ENCODE measurements at places on chromosomes 4 and X.
A peak's percentile ranks its signal among the peaks of the same experiment; 100 is the strongest.

DNA sequence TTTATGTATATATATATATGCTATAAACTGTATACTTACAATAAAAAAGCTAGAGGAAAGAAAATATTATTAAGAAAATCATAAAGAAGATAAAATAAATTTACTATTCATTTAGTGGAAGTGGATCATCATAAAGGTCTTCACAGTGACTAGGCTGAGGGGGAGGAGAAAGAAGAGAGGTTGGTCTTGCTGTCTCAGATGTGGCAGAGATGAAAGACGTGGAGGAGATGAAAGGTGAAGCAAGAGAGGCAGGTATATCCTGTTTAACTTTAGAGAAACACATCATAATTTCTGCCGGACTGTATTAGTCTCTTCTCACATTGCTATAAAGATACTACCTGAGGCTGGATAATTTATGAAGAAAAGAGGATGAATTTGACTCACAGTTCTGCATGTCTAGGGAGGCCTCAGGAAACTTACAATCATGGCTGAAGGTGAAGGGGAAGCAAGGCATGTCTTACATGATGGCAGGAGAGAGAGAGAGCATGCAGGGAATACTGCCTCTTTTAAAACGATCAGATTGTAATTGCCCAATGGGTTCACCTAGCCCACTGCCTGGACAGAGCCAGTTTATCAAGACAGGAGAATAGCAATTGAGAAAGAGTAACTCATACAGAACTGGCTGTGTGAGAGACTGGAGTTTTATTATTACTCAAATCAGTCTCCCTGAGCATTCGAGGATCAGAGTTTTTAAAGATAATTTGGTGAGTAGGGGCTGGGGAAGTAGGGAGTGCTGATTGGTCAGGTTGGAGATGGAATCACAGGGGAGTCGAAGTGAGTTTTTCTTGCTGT lies 22.1 kb upstream of the RRAGB start:
- no peak for DNase-seq

DNA sequence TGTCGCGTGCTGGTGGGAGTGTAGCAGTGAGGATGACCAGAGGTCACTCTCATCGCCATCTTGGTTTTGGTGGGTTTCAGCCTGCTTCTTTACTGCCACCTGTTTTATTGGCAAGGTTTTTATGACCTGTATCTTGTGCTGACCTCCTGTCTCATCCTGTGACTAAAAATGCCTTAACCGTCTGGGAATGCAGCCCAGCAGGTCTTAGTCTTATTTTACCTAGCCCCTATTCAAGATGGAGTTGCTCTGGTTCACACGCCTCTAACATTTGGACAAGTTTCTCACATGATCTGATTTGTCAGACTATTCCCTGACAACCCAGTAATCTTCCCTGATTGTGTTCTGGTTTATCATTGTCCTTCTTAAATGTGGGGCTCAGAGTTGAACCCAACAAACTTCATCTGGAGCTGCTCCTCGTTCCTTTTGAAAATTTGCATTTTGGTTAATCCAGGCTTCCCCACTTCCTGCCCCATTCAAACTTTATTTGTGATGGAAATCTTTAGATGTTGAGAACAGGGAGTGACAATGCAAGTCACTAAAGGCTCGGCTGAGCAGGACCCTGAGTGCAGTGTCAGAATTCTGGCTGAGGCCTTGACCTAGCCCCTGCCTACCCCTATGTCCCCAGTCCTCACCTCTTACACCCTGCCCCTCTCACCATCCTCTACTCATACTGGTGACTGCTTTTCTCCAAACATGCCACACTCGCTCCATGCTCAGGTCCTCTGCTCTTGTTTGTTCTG lies 226.8 kb downstream of the STIM2 start:
- DNase-seq = no peak

GRCh38 chr4:742742-743311 lies 37.2 kb downstream of the PCGF3 start:
- no peak for DNase-seq

DNA sequence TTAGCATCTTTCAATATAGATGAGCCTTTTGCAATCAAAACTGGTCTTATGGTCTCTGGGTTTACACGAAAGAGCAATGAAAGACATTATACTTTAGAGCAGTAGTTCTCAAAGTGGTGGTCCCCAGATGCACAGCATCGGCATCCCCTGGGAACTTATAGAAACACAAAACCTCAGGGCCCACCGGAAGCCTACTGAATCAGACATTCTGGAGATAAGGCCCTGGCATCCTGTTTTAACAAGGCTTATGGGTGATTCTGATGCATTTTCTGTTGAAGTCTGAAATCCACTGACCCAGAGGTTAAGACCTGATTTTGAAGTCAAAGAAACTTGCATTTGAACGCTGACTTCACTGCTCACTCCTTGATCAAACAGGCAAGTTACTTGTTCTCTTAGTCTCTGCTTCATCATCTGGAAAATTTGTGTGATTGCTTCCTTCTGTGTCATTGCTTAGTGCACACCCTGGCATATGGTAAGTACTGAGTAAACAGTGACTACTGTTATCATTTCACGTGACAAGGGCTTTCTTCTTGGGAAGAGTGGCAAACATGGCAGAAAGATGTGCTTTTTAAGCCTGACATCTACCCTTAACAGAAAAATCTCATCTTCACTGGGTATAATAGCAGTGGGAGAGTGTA lies 14.5 kb downstream of the CHRNA9 start:
- no peak for DNase-seq

DNA sequence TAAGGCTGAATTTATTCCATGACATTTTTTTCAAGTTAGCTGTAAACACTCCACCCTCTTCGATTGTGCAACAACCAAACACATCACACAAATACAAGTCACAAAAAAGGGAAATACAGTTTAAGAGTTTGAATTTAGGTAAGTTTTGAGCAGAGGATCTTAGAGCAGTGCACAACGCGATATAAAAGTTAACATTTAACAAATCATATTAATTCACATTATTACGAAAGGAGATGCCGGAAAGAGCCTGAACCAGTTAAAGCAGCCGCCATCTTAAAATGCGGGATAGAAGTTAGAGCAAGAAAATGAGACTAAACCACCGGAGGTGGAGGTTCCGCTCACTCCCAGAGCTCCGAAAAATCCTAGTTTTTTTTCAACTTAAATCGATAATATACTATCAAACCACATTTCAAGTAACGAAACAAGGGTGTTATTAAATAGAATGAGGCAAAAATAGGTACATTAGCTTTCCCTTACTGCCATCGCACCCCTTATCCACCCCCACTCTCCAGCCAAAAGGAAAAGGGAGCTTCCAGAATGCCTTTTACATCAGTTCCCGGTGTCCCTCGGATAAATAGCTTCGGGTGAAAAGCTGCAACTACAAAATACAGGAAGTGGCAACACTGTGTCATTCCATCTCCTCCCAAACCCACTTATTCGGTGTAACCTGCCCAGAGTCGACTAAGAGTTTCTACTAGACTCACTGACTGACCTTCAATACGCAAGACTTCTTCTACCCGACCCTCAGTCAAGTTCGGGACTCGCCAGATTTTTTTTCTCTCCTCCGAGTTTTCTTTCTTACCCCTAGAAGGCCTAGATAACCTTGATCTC lies 1.9 kb downstream of the UBE2D3 start:
- peak; percentile 38 for DNase-seq

GRCh38 chr4:3221184-3221494 lies 27.8 kb upstream of the MSANTD1 start:
- DNase-seq = no peak

DNA sequence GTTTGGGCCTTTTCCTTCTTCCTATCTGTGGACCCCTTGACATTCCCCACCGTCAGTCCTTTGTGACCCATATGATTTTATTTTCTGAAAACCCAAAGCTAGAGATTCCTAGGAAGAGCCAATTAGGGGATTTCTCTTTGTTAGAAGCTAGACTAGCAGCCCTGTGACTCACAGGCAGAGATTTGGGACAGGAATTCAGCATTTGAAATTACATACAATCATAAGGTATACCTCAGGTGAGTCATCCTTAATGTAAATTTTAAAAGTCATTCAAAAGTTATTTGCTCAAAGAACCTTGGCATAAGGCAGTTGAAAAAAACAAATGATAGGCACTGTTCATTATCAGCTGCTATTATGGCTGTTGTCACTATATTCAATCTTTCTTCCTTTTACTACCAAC lies 40.6 kb downstream of the USP26 start:
- no peak for DNase-seq

GRCh38 chr4:121462660-121463261 lies 81.9 kb upstream of the QRFPR start:
- peak; percentile 36 for DNase-seq

DNA sequence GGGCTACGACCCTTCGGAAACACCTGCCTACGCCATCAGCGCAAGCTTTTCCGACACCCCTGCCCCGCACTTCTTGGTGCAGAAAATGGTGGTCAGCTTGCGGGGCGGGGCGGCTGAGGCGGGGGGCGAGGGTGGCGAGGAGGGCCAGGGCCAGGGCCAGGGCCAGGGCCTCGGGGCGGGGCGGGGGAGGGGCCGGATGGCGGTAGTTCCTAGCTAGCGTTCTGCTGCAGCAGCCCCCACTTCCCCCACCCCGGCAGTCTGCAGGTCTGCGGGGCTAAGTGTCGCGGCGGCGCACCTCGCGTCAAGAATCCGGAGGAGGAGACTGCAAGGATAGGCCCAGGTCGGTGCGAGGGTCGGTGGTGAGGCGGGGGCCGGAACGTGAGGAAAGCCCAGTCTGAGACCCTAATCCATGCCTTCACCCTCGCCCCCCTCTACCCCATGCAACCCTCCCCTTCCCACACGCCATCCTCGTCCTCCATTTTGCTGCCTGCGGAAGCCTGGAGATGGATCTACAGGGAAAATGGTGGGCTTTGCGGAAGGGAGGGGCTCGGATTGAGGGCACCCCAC lies 600 bp downstream of the BEX4 start:
- no peak for DNase-seq

DNA sequence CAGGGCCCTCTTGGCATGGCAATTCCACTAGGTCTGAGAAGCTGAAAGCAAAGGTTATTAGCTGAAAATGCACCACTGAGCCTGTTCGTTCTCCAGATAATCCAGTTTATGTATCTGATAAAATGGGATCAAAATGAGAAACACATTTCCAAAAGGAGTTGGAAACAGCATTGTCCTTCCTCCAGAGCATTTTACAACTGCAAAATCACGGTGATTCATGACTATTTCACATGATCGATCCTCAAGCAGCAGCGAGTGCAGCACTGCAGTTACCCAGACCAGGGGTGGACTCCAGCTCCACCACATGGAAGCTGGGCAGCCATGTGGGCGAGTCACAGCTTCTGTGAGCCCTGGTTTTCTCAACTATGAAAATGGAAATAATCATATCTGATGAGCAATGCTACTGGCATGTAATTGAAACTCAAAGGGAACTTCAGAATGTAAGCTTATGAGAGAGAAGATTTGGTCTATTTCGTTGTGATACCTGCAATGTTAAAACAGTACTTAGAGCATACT lies 78.7 kb upstream of the MSX1 start:
- DNase-seq = no peak

DNA sequence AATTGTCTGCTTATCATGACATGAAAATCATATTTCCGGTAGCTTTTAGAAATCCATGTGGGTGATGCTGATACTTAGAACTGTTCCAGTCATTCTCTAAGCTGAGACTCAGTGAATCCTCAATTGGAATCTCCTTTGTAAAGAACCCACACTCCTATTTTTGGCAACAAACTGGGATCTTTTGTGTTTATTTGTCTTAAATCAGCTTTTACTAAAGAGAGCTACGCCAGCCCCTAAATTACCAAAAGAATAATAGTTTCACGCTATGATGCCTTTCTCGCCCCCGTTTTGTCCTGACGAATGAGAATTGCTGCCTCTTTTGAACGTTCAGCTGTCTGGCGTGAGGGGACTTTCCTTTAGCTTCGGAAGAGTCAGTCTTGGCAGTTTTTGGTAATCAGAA lies 195.9 kb downstream of the SHOX start:
- no peak for DNase-seq

DNA sequence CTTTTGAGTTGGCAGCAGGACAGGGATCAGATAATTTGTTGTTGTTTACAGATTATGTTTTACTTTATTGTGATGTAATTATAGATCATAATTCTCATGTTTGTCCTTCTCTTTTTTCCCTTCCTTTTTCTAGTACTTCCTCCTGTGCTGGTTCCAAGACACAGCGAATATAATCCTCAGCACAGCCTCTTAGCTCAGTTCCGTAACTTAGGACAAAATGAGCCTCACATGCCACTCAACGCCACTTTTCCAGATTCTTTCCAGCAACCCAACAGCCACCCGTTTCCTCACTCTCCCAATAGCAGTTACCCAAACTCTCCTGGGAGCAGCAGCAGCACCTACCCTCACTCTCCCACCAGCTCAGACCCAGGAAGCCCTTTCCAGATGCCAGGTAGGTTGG lies 58.0 kb downstream of the SMAD1 start:
- no peak for DNase-seq

DNA sequence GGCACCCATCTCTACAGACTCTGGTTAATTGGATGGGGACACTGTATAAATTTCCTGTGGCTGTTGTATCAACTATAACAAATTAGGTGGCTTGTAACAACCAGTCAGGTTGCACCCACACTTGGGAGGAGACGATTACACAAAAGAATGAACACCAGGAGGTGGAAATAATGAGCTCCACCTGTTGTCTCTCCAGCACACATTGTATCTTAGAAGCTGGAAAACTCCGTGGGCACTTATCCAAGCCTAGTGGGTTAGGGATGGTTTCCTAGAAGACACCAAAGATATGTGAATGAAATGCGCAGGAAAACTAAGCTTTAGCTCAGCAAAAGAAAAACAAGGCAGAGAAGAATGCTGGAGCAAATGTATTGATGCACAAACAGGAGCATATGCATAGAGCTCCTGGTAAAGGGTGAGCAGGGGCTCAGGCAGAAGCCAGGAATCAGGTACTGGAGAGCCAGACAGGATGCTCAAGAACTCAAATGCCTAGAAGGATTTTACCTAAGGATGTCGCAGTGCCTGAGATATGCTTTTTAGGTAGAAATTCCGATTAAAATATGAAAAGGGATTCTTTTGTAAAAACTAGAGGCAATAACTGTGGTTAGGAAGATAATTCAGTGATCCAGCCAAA lies 111.7 kb downstream of the GALNTL6 start:
- no peak for DNase-seq

- no peak for DNase-seq
Observed at GRCh38 chrX:72023071-72023470, 108.6 kb downstream of the RTL5 start.

GRCh38 chr4:5635826-5636195 lies 72.5 kb downstream of the EVC2 start:
- DNase-seq = no peak

GRCh38 chr4:78749972-78750727 lies 26.0 kb upstream of the BMP2K start:
- DNase-seq = no peak

GRCh38 chr4:17512973-17513665 lies 1.2 kb upstream of the QDPR start:
- DNase-seq = no peak

GRCh38 chr4:143354990-143355389 lies 18.3 kb downstream of the GAB1 start:
- DNase-seq = no peak
